GM06990 (cell line): ENCODE measurements at places on chromosomes 5 and 9.

DNA sequence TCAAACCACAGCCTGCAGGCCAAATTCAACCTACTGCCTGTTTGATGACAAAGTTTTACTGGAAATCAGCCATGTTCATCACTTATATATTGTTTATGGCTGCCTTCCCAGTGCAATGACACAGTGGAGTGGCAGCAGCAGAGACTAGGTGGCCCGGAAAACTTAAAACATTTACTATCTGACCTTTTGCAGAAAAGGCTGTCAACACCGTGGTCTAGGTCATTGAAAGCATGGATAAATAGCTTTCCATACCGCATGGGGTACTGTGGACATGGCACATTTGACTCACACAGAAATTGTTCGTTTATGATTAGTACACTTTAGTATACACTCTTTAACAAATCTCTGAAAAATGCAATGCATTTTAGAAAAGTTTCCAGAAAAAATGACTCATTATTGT lies 298.3 kb upstream of the EFNA5 start:
- DNase-seq, result no peak

DNA sequence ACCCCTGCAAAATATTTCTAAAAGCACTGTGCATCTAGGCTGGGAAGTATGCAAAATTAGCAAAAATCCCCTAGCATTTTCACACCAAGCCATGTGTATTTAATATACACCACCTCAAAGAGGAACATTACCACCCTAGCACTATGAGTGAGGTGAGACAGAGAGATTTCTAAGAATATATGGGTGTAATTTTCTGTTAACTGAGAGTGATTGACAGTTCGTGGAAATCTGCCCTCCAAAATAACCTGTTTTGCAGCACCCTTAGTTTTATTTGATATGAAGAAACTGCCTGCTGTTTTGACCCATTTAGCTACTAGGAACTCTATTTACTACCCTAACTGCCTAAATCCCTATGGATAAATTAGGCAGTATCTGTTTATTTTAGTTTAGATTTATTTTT lies 64.2 kb upstream of the CDKN2B start:
- no peak for DNase-seq

GRCh38 chr9:98502311-98502975 lies 206.3 kb downstream of the GABBR2 start:
- DNase-seq, result no peak

- DNase-seq, result no peak
These were observed 366.2 kb upstream of the PDE4D start for GRCh38 chr5:60259730-60260129.

DNA sequence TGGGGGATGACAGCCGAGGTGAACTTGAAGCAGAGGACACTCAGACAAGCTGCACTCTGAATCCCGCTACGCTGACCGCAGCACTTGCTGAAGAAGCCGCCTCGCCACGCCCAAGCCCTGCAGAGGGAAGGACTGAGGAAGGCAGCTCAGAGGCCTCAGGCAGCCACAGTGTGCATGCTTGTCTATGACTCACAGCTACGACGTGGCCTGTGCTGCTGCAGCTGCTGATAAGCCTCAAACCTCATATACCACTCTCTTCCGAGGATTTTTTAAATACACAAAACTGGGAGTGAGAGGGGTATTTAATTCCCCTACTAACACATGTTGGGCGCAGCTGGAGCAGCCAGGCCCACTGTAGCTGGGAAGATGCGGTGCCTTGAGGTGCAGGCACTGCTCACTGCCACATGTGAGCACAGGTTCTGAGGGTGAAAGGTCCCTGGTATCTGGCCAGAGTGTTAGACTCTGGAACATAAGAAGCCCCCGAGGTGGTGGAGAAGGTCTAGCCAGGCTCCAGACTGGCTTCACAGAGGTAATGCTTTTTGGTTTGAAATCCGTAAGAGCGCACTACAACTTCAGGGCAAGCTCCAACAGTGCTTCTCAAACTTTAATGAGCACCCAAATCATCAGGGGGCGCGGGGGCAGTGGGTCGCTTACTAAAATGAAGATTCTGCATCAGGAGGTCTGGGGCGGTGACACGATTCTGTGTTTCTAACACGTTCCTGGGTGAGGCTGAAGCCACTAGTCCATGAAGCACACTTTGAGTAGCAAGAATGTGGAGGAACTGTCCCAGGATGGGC lies 196.8 kb downstream of the AUH start:
- no peak for DNase-seq

DNA sequence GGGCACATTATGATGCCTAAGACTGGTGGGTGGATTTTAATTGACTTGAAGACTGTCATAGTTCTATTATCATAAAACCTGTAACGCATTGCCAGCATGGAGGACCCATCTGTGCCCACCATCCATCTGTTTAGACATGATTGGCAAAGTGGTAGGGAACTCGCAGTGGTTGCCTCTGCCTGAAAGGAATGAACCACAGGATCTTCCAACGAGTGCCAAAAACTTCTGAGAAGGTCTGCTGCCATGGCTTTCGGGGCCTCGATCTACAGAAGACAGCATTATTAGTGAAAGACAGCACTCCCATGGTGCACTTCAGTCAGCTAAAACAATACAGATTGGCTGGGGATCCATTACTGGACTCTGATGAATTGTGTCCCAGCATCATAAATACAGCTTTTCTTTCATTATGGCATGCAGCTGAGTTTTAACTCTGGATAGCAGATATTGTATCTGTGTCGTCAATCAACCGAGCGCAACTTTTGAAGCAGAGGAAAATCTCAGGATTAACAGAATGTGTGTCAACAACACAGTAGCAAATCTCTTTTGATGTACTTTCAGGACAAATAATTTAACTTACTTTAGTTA lies 74.3 kb downstream of the ZDHHC21 start:
- DNase-seq, result no peak

- DNase-seq, result no peak
These were observed 102.4 kb downstream of the MED27 start for GRCh38 chr9:131977109-131977838.

- no peak for DNase-seq
These were observed 175.8 kb upstream of the CHD1 start for GRCh38 chr5:99104538-99105132.

GRCh38 chr5:150120062-150120441 lies 33.7 kb upstream of the CSF1R start:
- no peak for DNase-seq

DNA sequence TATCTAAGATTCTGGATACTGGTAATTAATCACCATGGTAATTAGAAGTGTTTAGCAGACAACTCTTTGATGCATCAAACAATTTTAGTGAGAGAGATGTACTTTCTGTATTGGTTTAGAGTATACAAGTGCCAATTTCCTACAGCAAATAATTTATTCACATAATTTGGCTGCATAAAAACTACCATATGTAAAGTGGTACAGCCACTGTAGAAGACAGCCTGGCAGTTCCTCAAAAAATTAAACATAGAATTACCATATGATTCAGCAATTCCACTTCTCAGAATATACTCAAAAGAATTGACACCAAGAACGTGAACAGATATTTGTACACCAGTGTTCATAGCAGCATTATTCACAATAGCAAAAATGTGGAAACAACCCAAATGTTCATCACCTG lies 36.2 kb downstream of the PHAX start:
- no peak for DNase-seq

- DNase-seq, result no peak
These were observed 109.3 kb downstream of the TARS1 start for GRCh38 chr5:33549982-33550567.

- DNase-seq, result no peak
These were observed 269.7 kb downstream of the ISL1 start for GRCh38 chr5:51652980-51653379.

DNA sequence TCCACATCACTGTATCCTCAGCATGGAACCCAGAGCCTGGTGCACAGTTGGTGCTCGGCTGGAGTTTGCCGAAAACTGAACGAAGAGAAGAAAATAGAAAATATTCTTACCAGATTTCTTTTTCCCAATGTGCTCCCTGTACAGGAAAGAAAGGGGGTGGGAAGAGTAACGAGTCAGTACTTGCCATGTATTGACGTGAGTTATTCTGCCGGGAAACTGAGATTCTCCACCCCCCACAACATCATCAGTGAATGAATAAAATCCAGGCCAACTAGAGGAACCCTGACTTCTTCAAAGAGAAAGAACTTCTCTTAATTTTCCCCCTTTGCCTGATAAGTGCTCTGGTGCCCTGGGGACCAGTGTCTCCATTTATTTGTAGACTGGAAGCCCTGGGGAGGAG lies 80.6 kb downstream of the SH3PXD2B start:
- DNase-seq, result no peak
